ENCODE measurements at places on chromosomes 16 and 17.

DNA sequence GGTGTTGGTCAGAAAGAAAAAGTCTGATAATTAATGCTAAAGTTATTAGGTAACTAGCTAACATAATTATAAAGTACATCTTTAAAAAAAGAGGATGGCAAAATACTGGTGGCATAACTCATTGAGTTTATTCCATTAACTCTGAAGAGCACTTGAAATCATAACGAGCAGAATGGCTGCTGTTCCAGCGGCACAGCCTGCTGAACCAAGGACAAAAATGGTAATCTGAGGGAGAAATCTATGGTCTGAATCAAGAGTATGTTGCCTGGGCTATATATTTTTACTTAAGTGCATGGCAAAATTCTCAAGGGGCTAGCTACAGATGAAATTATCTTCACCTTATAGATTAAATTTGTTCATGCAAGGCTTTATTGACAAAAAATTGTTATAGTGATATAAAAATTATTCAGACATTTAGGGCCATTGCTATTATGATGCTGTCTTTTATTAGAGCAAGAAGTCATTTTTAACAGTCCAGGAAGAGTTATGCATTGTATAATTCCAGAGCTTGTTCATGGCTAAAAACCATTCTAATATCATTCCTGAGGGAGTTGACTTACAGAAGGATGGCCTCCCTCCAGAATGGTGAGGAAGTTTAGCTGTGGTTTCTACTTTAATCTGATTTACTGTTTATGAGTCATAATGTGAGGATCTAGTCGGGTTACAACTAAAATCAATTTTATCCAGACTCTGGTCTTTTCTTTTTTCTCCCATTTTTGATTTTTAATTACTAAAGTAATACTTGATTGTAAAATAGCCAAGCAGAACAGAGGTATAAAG, 41.4 kb upstream of the ANKFN1 start:
- DNase-seq: no peak

- DNase-seq: no peak
These were observed 14.6 kb downstream of the SMTNL2 start for GRCh38 chr17:4598776-4599504.

GRCh38 chr16:50771366-50771765, 29.5 kb downstream of the CYLD start:
- no peak for DNase-seq

DNA sequence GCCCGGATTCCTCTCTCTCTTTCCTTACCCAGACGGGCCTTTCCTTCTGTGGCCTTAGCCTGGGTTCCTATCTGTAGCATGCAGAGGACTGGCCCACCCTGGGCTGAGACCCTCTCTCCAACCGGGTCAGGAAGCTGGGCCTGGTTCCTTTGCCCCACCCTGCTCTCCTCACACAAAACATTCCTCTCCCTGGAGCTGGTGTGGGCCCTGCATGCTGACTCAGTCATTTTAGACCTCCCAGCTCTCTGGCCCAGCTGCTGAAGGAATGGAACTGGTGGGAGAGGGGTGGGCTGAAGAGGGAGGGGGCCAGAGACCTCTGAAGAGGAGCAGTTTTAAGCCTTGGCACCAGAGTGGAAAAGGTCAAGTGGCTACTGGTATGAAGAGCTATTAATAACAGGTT, 957 bp downstream of the MYL4 start:
- no peak for DNase-seq

- no peak for DNase-seq
These were observed 7.9 kb upstream of the MFSD6L start for GRCh38 chr17:8806926-8807550.

DNA sequence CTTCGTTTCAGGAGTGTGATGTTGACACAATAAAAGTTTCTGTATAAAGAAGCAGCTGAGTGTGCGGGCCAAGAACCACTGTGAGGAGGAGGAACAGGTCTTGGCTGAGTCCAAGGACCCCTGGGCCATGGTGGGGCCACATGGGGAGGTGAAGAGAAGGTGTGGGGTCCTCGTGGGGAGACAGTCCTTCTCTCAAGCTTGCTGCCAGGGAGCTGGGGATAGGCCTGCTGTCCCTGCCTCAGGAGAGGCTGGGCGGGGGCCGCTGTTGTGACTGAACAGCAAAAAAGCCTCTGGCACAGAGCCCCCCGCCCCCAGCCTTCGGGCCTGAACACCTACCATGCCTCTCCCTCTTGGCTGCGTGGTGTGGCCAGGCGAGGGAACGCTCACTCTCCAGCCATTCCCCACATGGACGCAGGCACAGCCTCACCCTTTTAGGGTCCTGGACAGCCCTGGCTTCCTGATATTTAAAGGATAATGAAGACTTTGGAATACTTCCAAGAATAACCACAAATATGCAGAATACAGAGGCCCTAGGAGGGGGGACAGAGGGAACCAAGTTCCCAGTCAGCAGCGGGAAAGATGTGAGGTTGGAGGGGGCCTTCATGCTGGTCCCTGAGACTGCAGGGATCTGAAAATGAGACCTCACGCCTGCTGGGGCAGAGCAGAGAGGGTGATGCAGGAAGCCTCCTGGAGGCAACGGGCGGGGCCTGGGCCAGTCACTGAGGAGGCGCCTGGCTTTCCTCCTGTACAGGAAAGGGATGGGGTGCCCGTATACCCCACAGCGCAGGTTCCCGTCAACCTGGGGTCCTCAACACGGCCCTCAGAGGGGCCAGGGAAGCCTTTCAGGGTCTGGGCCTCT, 100.0 kb upstream of the CREBBP start:
- DNase-seq: no peak

DNA sequence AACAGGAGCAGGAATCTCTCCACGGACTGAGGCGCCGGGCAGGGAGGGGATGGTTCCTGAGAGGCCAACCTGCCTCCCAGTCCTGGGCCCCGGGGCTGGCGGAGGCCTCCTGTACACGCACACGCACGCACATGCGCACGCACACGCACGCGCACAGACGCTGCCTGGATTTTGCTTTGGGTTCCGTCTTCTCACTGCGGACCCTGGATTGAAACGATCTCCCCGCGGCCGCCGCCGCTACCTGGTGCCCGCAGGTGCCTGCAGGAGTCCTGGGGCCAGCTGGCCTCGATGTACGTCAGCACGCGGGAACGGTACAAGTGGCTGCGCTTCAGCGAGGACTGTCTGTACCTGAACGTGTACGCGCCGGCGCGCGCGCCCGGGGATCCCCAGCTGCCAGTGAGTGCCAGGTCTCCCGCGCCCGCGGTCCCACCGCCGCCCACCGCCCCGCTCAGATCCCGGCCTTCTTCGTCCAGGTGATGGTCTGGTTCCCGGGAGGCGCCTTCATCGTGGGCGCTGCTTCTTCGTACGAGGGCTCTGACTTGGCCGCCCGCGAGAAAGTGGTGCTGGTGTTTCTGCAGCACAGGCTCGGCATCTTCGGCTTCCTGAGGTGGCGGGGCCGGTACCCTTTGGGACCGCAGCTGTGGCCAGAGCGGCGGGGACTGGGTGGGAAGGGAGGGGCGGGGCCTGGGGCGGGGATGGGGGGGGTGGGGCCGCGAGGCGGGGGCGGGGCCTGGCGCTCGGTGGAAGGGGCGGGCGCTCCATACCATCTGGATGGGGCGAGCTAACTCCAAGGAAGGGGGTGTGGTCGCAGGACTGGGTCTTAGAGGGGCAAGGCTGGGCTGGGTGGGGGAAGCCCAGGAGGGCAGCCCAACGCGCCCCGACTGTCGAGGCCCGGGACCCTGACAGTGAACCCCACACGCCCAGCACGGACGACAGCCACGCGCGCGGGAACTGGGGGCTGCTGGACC, 12.3 kb downstream of the CES4A start:
- DNase-seq: no peak

DNA sequence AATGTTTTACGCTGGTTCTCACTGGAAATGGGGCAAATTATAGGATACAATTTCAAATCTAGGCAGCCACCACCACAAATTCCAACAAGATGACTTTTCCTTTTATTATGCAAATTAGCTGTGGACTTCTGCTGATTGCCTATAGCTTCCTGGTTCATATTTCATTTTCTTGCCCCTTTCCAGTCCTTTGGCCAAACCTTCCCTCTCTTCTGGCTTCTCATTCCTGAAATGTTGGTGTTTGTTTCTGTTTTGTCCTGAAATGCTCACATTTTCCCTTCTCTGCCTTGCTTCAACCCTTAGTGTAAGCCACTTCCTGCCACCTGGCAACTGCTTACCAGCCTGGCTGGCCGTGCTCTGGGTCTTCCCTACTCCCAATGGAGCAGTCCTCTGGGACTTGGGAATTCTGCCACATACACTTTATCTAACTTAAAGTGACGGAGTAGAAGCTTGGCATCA, 14.0 kb downstream of the PRSS54 start:
- DNase-seq: no peak

GRCh38 chr17:17779015-17779611, 57.7 kb downstream of the SREBF1 start:
- DNase-seq: no peak

DNA sequence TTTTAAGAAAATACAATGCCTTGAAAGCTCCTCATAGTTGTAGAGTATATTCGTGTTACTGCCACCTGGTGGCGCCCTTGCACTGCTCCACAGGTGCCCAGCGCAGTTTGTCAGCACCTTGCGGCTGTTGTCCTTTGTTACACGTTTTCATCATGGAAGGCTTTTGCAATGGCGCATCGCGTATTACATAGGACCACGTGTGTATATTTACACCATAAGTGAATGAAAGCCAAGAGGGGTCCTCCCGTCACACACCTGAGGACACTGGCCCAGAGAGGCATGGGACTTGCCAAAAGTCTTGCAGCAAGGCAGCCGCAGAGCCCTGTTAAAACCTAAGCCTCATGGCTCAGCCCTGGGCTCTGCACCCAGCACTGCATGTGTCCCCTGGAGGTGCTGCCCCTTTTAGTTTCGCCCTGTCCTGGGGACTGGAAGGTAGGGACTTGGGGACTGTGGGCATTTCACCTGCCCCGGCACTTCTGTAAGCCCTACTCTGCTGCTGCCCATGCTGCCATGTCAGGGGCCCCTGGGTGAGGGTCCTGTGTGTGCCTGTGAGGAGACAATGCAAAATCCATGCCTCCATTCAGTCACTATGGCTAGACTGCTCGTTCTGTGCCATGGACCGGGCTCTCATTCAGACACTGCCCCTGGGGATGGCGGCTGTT, 24.3 kb downstream of the POLR3E start:
- DNase-seq: peak; percentile 80

DNA sequence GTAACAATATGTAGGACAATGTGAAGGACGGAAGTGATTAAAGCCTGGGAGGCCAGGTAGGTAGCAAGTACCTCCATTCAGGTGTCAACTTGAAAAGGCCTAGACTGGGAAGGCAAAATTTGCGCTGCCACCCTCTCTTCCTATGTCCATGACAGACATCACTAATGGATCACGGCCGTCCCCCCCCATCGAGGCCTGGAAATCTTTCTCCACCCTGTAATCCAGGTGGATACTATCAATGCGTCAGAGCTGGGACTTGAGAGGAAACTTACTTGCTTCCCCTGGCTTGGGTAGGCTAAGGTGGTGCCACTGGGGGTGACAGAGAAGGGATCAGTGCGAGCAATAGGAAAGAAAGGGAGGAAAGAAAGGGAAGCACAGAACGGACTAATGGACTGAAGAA, 156.1 kb downstream of the SALL1 start:
- DNase-seq: no peak

DNA sequence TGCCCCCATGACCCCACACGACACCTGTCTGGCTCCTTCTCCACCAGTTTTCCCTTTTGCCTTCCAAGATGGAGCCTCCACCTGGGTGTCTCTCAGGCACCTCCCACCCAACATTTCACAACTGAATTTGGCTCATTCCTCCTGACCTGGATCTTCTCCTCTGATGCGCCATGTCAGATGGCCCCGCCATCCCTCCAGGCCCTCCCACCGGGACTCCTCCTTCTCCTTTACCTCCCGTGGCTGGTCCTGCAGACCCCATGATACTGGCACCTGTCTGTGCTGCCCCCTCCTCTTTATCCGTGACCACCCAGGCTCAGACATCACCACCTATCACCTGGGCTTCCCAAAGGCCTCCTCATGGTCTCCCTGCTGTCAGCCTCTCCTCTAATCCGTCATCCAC, 4.7 kb downstream of the TRPV3 start:
- DNase-seq: no peak

GRCh38 chr16:1057252-1057932, 15.2 kb upstream of the SSTR5 start:
- peak; percentile 78 for DNase-seq

- DNase-seq: no peak
These were observed 995 bp upstream of the JMJD8 start for GRCh38 chr16:684961-685696.

DNA sequence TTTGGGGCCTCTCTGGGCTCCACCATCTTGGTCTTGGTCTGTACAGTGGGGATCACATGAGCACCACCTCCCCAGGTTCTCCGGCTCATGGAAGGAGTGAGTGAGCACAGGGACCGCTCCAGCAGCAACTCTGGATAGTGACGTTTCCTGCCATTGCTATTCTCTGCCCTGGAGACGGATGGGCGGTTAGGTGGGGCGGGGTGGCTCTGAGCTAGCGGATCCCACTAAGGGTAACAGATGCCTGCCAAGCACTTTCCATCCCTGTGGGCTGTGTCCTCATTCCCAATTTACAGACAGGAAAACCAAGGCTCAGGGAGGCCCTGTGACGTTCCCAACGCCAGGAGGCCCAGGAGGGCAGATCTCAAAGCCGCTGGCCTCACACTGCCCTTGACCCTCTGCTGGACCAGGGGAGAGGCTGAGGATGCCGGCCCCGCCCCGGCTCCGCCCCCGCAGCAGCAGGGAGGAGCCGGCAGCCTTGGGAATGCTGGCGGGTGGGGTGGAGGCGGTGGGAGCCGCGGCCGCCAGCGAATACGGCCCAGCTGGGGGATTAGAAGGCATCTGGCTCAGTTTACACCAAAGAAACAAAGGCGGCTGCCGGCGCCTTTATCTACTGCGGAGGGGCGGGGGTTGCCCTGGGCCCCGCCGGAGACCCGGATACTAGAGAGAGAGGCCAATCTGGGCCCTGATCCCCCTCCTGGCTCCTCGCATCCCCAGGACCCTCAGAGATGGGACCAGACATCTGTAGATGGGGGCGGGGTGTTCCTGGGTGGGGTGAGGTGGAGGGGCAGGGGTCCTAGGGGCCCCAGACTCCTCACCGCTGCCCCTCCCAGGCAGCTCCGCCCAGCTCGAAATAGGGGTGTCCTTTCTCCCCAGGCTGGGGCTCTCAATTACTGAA, 122.3 kb upstream of the CIBAR2 start:
- DNase-seq: peak; percentile 54

DNA sequence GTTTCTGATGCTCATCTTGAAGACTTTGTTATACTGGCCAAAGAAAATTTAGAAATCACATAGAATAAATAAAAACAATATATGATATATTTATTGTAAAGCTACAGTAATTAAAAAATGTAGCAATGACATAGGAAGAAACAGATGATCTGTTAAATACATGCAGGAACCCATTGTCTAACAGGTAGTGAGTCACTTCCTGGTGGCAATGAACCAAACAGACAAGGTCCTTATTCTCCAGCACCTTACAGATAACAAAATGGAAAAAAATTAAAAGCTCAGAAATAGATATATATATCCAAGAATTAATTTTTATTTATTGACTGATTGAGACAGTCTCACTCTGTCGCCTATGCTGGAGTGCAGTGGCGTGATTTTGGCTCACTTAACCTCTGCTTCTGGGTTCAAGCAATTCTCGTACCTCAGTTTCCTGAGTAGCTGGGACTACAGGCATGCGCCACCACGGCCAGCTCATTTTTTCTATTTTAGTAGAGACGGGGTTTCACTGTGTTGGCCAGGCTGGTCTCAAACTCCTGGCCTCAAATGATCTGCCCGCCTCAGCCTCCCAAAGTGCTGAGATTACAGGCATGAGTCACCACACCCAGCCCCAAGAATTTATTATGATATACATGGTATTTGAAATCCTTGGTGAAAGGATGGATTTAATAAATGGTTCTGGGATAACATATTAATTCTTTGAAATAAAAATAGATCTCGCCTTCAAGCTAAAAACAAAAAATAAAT, 7.5 kb downstream of the NETO2 start:
- no peak for DNase-seq

- DNase-seq: no peak
These were observed 6.4 kb upstream of the CYTH1 start for GRCh38 chr17:78788451-78788850.
